ENCODE measurements at places on chromosomes 1 and 21. TPM values are rescaled to one million over a fixed set of nuclear protein-coding genes. Genes with fewer than 3 reads are reported as not detected.

Gene S100A8
- 26.5 TPM for total RNA-seq

Gene ADAMTSL4
- 11.3 TPM for total RNA-seq

Gene RGS8
- total RNA-seq: not detected

Gene SLC30A2
- 0.33 TPM for total RNA-seq

Gene FAM72C
- total RNA-seq: 0.59 TPM

Gene OR2G6
- not detected for total RNA-seq

Gene UBE2U
- total RNA-seq: not detected

Gene IL19
- not detected for total RNA-seq

Gene PYHIN1
- total RNA-seq: 2.9 TPM

Gene C1QTNF12
- not detected for total RNA-seq

Gene PDZK1IP1
- 2.2 TPM for total RNA-seq

Gene ARV1
- total RNA-seq: 23.0 TPM

Gene CAMK1G
- total RNA-seq: 0.16 TPM

Gene OR6N1
- total RNA-seq: not detected

Gene C1orf115
- 38.1 TPM for total RNA-seq

Gene HSD3B1
- total RNA-seq: not detected

Gene COG2
- total RNA-seq: 33.4 TPM

Gene NEK7
- total RNA-seq: 105 TPM

Gene DNALI1
- 29.4 TPM for total RNA-seq

Gene LRRIQ3
- 1.8 TPM for total RNA-seq

Gene MXRA8
- 93.4 TPM for total RNA-seq

Gene KLHL17
- 5.4 TPM for total RNA-seq

Gene GPR153
- total RNA-seq: 6.6 TPM

Gene SYT14
- not detected for total RNA-seq

Gene S100A16
- total RNA-seq: 52.0 TPM

Gene KLF17
- total RNA-seq: not detected

Gene RAB29
- total RNA-seq: 23.9 TPM

Gene RCSD1
- total RNA-seq: 12.0 TPM

Gene CHRNB2
- 0.16 TPM for total RNA-seq

Gene PTPRC
- 36.0 TPM for total RNA-seq

Gene DNM3
- total RNA-seq: 7.5 TPM

Gene RSRP1
- 215 TPM for total RNA-seq

Gene PLPPR4
- 2.3 TPM for total RNA-seq

Gene OR2T35
- not detected for total RNA-seq

Gene CCDC190
- not detected for total RNA-seq

Gene SPRR2B
- total RNA-seq: not detected

Gene PODN
- 246 TPM for total RNA-seq

Gene ZBTB7B
- 53.4 TPM for total RNA-seq

Gene PSEN2
- 31.9 TPM for total RNA-seq

Gene CELA3A
- not detected for total RNA-seq

Gene CD55
- 67.8 TPM for total RNA-seq

Gene FCRL6
- total RNA-seq: 0.80 TPM

Gene NPR1
- total RNA-seq: 19.9 TPM

Gene AADACL4
- total RNA-seq: not detected

Gene ATP1B1
- total RNA-seq: 173 TPM

Gene SMIM11
- total RNA-seq: 16.4 TPM

Gene PGLYRP3
- total RNA-seq: not detected

Gene SHE
- 21.3 TPM for total RNA-seq

Gene MAEL
- total RNA-seq: not detected

Gene SLFNL1
- total RNA-seq: 0.16 TPM

Data from breast epithelium (tissue), 4 donors.